ENCODE measurements at places on chromosomes 1 and 21. TPM values are rescaled to one million over a fixed set of nuclear protein-coding genes. Genes with fewer than 3 reads are reported as not detected.

DNA sequence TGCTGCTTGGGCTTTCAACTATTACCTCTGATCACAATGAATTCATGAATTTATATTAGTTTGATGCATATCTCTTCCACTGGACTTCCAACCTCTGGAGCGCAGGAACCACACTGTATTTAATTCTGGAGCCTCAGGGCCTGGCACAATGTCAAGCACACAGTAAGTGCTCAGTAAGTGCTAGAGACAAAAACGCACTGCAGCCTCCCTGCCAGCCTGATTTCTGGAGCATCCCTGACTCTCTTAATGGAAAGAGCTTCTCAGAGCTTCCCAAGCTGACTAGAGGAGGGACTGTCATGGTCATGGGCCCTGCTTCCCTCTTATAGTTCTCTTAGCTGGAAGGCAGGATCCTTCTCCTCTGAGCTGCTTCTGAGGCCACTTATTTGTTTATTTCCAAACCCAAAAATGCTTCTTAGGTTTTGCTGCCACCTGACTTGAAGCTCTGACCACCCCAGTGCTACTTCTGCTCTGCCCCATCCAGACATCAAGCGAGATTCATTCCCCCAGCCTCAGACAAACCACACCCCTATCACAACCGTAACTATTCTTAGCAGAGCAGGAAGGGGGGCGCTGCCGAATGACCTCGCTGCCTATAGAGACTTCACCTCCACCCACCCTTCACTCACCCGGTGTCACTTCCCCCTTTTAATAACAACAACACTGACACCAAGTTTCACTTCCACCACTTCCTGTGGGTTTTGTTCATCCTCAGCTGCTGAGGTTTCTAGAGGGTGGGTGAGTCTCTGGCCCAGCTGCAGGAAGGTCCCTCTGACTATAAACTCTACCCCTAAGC lies 33.6 kb downstream of the NUAK2 start:
- H3K4me1 ChIP-seq = peaks cover 16% of the 10 kb centered on the region
- H3K27ac ChIP-seq = no peak overlapping the region

DNA sequence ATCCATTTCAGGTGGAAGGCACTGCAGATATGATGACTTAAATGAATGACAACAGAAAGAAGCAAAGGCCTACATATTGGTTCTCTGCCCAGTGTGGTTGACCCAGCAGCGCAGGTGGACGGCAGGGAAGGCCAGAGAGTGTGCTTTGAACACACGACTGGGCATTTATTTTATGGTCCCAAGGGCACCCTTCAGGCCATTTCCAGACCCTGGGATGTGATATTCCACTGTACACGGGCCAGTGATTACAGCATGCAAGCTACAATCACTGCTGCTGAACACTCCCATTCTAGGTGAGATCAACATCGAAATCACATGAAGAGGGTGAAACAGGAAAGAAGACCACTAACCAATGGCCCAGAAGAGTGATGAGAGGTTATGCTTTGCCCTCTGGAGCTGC lies 33.8 kb downstream of the PCNX2 start:
- H3K27me3 ChIP-seq = no peaks in the 10 kb centered on the region
- no peak overlapping the region for H3K4me3 ChIP-seq
- no peak for DNase-seq
- H3K27ac ChIP-seq = no peak overlapping the region

DNA sequence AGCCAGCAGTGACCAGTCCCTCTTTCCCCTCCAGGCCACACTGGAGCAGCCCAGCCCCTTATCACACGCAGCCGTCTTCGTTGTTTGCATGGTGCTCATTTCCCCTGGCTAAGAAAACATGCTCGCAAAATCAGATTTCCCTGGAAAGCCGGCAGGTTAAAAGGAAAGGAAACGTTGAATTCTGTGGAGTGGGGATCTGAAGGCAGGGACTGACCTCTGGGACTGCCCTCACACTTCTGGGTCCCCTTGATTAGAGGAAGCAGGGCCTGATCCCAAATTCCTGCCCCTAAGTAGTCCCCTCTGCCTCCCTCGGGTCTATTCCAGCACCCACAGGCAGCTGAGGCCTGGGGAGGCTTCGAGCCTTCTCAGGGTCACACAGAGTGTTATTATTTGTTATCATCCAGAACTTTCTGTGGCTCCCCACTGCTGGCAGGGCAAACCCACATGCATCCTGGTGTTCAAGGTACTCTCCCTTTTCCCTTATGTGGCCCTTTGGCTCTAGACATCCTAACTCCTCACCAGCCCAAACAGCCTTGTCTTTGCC lies 125.2 kb upstream of the ZBTB40 start:
- no peak for DNase-seq
- H3K4me3 ChIP-seq = no peak overlapping the region
- no peak overlapping the region for H3K27ac ChIP-seq
- no peaks in the 10 kb centered on the region for H3K4me1 ChIP-seq

DNA sequence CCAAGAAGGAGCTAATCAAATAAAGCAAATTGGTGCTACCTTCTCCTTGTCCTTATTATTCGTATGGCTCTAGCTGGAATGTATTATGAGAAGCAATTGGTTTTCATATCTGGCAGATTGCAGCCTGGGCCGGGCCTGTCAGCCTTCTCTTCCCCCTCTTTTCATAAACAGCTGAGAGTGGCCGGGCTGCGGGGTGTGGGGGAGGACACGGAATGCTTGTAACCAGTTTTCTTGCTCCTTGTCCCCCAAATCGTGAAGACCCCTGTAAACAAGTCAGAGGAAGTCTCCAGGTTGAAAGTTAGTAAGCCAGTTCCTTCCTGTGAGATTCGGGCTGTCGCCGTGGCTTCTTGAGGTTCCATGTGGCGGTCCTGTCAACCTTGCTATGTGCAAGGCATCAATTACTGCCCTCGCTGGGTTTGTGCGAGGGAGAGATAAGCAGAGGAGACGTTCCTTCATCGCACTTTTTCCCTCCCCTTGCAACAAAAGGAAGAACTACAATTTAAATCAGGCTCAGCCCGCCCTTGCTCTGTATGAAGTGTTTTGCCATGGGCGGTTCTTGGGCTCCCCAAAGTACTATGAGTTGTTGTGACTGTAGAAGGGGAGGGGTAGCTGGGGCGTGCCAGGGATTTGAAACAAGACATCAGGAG lies 450.7 kb downstream of the CAMTA1 start:
- no peaks in the 10 kb centered on the region for H3K36me3 ChIP-seq
- no peak overlapping the region for H3K27ac ChIP-seq
- no peak overlapping the region for H3K4me3 ChIP-seq
- no peaks in the 10 kb centered on the region for H3K4me1 ChIP-seq

GRCh38 chr1:220527908-220528678 lies at the start of gene MARK1:
TSS of gene MARK1 (plus strand) at chr1:220528136. CDS start at chr1:220528823, 687 bp downstream.
- peak within 1 kb of the TSS; percentile 100 for H3K4me3 ChIP-seq
- peaks cover 12% of the 10 kb centered on the region for H3K4me1 ChIP-seq
- H3K27me3 ChIP-seq = no peaks in the 10 kb centered on the region
- peak; percentile 89 for DNase-seq

NEGR1 gene
- 0.28 TPM for total RNA-seq

- H3K4me1 ChIP-seq = peaks cover 9% of the 10 kb centered on the region
- H3K27ac ChIP-seq = no peak overlapping the region
- H3K4me3 ChIP-seq = no peak overlapping the region
- no peaks in the 10 kb centered on the region for H3K27me3 ChIP-seq
- no peak for DNase-seq
Measured at GRCh38 chr1:169360415-169360814, 7.2 kb downstream of the NME7 start.

GRCh38 chr1:25537153-25537831 lies 6.1 kb upstream of the LDLRAP1 start:
- no peak overlapping the region for H3K27ac ChIP-seq
- no peak for DNase-seq
- no peaks in the 10 kb centered on the region for H3K4me1 ChIP-seq
- no peak overlapping the region for H3K4me3 ChIP-seq
- H3K36me3 ChIP-seq = no peaks in the 10 kb centered on the region
- H3K27me3 ChIP-seq = no peaks in the 10 kb centered on the region

DNA sequence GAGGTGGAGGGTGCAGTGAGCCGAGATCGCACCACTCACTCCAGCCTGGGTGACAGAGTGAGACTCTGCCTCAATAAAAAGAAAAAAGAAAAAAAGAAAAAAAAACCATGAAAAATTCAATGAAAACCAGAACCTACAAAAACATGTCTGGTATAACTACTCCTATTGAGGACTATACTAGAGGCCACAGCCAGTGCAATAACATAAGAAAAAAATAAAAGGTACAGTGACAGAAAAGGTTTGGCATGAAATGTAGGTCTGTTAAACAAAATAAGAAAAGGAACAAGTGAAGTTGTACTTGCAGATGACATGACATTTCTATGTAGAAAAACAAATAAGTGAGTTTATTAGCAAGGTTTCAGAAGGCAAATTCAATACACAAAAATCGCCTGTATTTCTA lies 8.2 kb downstream of the NADK start:
- no peak overlapping the region for H3K27ac ChIP-seq
- no peak overlapping the region for H3K4me3 ChIP-seq
- H3K36me3 ChIP-seq = no peaks in the 10 kb centered on the region
- H3K4me1 ChIP-seq = peaks cover under 1% of the 10 kb centered on the region
- H3K27me3 ChIP-seq = no peaks in the 10 kb centered on the region

CFAP107 gene
- not detected for total RNA-seq

DNA sequence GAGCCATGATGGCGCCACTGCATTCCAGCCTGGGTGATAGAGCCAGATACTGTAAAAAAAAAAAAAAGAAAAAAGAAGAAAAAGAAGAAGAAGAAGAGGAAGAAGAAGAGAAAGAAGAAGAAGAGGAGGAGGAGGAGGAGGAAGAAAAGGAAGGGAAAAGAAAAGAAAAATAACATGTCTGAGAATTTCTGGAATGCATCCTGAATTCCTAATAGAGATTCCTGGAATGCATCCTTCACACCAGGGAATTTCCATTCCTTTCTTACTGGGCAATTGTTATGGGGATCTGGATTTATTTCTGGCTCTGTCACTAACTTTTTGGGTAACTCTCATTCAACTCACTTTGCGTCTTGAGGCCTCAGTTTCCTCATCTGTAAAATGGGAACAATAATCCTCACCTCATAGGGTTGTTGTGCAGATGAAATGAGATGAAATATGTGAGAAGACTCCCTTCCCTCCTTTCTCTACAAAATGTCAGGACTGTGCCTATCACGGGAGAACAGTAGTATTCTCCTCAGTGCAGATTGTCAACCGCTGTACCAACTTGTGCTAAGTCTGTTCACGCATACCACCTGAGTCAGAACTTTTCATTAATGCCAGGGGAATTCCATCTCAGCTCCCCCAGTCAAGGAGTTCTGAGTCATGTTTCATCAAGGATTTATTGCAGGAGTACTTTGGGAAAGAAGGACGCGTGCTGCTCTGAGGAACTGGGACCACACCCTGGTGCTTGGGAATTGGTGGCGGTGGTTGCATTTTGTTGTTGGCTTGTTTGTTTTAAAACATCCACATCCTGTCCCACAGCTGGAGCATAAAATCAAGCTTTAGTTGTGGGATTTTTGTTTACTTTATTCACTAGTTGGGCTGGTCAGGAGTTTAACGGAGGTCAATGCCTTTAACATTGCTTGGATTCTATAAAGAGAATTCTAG lies 42.4 kb upstream of the ROR1 start:
- no peak for DNase-seq
- no peak overlapping the region for H3K4me3 ChIP-seq
- no peak overlapping the region for H3K27ac ChIP-seq
- no peaks in the 10 kb centered on the region for H3K27me3 ChIP-seq
- peaks cover 11% of the 10 kb centered on the region for H3K4me1 ChIP-seq

DNA sequence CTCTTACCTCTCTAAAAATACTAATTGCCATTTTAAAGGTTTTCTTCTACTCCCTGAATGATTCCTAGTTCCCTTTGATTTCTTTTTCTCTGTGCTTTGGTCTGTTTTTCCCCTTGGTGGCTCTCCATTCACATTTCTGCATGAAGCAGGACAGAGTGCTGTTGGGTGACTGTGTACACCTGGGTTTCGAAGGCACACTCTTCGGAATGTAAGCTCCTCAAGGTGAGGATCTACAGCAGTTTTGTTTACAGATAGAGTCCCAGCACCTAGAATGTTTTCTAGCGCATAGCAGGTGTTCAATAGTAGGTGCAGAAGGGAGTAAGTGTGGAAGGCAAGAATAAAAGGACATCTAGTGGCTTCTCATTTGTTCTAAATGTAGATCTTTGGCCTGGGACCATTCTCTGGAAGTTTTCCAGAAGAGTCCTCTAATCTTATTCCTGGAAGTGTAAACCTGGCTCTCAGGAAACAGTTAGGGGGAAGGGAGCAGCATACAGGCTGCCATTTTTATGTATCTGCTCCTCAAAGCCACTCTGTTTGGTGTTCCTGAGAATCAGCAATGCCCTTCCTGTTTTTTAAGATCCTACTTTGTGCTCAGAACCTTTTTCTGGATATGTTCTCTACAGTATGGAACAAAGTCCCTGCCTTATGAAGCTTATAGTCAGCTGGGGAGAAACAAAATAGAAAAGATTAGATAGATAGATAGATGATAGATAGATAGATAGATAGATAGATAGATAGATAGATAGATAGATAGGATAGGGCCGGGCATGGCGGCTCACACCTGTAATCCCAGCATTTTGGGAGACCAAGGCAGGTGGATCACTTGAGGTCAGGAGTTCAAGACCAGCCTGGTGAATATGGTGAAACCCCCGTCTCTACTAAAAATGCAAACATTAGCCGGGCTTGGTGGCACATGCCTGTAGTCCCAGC lies 22.8 kb upstream of the EFNA1 start:
- no peaks in the 10 kb centered on the region for H3K36me3 ChIP-seq
- no peak for DNase-seq
- no peaks in the 10 kb centered on the region for H3K4me1 ChIP-seq
- no peak overlapping the region for H3K27ac ChIP-seq

DNA sequence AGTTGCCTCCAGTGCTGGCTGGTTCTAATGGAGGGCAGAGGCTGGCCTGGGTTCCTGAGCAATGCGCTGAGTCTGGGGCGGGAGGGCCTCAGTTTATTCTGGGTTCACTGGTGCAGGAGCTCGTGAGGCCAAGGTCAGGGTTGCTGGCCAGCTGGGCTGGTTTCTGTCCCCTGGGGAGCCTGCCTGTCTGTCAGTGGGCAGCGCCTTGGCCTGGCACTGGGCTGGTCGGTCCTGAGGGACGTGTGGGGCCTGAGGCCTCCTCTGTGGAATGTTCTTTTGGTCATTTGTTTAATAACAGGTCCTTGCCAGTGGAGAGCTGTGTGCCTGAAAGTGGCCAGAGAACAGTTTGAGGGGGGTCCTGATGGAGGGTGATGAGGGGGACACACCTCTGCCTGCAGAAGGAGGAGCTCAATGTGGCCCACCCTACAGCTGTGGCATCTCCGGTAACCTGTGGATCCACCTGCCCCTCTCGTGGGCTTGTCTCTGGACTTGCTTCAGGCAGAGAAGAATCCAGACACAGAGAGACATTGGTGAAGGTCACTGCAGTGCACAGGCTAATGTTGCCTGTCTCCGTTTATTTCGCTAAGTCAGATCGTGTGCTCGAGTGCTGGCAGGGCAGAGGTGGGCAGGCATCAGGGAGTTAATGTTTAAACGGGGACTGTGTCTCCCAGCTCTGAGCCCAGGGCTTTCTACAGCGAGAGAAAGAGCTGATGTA lies 34.6 kb downstream of the COQ8A start:
- peak; percentile 33 for DNase-seq
- no peaks in the 10 kb centered on the region for H3K27me3 ChIP-seq
- H3K36me3 ChIP-seq = no peaks in the 10 kb centered on the region
- H3K4me3 ChIP-seq = no peak overlapping the region

Data from cardiac muscle cell (in vitro differentiated cells and primary cell).